Left renal cortex interstitium (tissue), 4 donors: ENCODE measurements at places on chromosomes 5 and 9.

GRCh38 chr5:107959573-107960279 is 289.0 kb upstream of the EFNA5 start:
- no peak for DNase-seq

GRCh38 chr5:937151-937924 is 44.7 kb downstream of the TRIP13 start:
- DNase-seq: no peak

DNA sequence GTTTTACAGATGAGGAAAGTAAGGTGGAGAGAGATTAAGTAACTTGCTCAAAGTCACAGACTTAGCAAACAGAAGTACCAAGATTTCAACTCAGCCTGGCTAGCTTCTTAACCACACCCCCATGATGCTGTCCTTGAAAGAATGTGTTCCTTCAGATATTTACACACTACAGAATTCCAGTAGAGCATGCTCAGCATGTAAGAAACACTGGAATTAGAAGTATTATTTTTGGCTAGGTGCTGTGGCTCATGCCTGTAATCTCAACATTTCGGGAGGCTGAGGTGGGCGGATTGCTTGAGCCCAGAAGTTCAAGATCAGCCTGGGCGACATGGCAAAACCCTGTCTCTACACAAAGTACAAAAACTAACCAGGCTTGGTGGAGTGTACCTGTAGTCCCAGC is 142.4 kb downstream of the EDIL3 start:
- DNase-seq: no peak

- DNase-seq: no peak
These were observed 192.7 kb downstream of the GNA14 start for GRCh38 chr9:77455312-77455927.

DNA sequence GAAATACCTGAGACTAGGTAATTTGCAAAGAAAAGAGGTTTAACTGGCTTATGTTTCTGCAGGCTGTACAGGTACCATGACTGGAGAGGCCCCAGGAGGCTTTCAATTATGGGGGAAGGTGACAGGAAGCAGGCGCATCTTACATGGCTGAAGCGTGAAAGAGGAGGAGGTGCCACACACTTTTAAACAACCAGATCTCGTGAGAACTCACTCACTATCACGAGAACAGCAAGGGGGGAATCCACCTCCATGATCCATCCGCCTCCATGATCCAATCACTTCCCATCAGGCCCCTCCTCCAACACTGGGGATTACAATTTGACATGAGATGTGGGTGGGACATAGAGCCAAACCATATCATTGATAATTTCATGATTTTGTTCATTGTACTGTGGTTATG is 2.5 kb upstream of the MED27 start:
- DNase-seq: no peak

GRCh38 chr5:16137177-16137576 is 42.4 kb downstream of the MARCHF11 start:
- no peak for DNase-seq

- DNase-seq: no peak
These were observed 87.2 kb downstream of the ARHGAP26 start for GRCh38 chr5:142857405-142857804.

- no peak for DNase-seq
These were observed 60.3 kb upstream of the SHB start for GRCh38 chr9:38129366-38129765.

GRCh38 chr5:121870489-121870888 is 18.8 kb downstream of the FTMT start:
- DNase-seq: peak; percentile 4

- no peak for DNase-seq
These were observed 5.9 kb upstream of the LRRC14B start for GRCh38 chr5:185095-186070.

DNA sequence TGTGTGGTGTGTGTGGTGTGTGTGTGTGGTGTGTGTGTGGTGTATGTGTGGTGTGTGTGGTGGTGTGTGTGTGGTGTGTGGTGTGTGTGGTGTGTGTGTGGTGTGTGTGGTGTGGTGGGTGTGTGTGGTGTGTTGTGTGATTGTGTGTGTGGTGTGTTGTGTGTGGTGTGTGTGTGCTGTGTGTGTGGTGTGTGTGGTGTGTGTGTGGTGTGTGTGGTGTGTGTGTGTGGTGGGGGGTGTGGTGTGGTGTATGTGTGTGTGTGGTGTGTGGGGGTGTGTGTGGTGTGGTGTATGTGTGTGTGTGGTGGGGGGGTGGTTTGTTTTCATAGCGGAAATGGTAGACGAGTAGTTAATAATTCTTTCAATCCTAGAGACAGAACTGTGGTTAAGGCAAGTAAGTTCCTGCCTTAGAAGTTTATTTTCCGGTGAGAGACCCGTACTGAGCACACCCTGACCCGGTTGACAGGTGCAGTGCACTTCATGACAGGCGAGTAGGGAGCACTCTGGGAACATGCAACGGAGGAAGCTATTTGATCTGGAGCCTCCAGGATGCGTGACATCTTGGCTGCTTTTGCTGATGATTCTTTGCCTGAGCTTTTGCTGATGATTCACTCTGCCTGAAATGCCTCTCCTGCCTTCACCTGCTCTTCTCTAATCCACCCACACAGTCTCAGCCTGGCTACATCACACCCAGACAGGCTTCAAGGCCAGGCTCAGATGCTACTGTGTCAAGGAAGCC is 21.7 kb upstream of the FAT2 start:
- no peak for DNase-seq

- DNase-seq: no peak
These were observed 129.3 kb upstream of the LPCAT1 start for GRCh38 chr5:1652873-1653697.

- DNase-seq: no peak
These were observed 41.2 kb downstream of the ANKS6 start for GRCh38 chr9:98755006-98755618.

DNA sequence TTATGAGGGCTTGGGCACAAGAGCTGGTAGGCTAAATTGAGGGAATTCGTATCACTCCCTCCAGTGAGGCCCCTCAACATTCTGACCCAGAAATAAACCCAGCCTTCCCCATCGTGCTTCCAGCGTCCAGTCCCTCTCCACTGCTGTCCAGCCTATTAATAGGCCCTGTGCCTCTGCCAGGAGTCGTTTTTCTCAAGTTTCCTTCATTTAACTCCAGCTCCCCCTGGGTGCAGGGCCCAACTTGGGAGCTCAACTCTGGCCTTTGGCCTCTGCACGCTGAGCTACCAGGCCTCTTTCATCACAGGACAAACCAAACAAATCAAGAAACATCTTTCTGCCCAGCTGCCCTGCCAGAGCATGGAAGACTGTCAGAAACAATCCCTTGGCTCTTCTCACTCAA is 10.0 kb downstream of the HBEGF start:
- no peak for DNase-seq

DNA sequence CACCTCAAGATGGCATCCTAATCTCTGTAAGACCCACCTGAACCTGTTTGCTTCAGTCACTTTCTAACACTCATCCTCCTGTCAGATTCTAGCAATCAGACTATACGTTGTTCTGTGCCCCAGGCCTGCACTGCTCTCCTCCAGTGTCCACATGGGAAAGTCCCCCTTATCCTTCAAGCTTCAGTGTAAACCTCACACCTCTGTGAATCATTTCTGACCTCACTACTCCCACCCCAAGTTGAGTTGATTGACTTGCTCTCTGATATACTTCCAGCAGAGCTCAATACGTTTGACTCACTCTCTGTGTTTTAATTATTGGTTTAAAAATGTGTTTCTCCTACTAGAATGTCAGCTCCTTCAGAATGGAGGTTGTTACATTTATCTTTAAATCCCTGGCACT is 240.2 kb downstream of the FBXL17 start:
- DNase-seq: no peak

DNA sequence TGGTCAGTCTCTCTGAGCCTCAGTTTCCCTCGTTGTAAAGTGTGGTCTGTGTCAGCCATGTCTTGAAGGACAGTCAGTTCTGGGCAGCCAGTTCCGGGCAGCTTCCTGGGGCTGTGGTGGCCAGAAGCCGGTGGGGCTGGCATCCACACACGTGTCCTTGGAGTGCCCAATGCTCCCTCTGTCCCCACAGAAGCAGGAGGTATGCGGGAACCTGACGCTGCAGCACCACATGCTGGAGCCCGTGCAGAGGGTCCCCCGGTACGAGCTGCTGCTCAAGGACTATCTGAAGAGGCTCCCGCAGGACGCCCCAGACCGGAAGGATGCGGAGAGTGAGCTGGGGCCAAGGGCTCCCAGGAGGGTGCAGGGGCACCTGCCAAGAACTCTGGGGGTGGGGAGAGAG is 48.4 kb upstream of the SUSD3 start:
- DNase-seq: no peak

DNA sequence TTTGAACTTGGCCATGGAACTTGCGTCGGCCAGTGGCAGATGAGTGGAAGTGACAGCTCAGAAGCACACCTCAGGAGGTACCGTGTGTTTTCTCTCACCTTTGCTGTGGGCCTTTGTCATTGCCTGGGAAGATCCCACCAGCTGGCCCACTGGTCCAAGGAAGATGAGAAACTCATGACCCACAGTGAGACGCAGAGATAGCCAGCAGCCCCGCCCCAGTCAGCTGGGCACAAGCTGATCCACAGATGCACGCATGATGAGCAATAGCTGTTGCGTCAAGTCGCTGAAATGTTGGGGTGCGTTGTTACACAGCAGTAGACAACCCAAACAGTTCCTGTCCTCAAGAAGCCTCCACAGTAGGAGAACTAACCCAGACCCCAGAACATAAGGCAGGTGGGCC is 30.8 kb upstream of the UNC5A start:
- no peak for DNase-seq

- no peak for DNase-seq
These were observed 16.2 kb upstream of the NDUFB6 start for GRCh38 chr9:32589083-32589723.

GRCh38 chr5:31090467-31090866 is 103.0 kb upstream of the CDH6 start:
- DNase-seq: no peak

GRCh38 chr9:86511614-86512360 is 157.6 kb upstream of the TUT7 start:
- no peak for DNase-seq

DNA sequence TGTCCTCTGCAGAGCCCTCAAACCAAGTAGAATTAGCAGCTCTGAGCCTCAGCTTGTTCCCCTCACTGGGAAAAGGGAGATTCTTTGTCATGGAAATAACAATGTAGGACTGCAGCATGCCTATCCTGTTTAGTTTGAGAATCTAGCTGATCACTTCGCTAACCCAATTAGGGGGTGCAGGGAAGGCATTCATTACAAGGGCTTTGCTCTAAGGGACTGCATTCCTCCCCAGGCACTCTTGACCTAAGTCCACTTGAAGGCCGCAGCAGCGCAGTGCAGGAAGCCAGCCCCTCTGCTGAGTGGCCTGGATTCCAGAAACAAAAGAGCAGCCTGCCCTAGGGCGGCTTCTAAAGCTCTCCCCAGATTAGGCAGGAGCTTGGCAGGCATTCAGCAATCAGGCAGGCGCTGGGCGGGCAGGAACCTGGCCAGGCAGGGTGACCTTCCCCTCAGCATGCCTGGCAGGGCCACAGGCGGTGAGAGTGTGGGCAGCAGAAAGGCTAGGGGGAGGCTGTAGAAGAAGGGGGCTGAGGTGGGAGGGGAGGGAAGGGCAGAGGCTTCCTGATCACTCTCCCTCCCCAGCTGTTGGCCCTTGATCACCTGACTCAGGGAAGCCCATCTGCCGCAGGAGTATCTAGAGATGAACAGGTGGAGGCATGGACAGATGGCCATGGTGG is 24.8 kb downstream of the CCNJL start:
- DNase-seq: no peak

GRCh38 chr5:56039985-56040384 is 45.2 kb upstream of the IL6ST start:
- no peak for DNase-seq

DNA sequence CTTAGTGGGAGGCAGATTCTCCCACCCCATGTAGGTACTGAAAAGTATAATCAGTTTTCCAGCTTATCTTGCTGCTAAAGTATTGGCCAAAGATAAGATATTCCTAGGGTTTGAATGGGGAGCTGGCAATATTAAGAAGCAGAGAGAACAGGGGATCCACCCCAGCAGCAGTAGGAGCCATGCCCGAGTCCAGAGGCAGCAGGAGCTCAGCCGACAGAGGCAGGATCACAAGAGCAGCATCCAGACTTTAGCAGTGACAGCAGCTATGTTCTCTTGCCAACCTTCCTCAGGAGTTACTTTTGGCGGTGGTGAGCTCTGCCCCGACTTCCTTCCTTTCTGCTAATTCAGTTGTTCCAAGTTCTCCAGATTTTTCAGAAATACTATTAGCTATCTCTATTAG is 224.5 kb downstream of the GADD45G start:
- DNase-seq: no peak

DNA sequence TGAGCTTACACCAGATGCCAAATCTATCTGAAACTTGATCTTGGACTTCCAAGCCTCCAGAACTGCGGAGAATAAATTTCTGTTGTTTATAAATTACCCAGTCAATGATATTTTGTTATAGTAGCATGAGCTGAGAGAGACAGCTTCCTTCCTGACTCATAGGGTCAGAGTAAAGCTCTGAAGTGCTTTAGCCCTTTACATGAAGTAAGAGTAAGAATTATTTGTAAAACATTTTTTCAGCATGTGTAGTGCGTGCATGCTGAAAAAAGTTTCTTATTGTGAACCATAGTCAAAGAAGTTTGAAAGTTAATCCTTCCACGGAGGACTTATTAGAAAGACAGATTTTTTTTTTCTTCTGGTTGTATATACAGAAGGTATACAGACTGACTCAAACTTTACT is 172.4 kb downstream of the DMRT2 start:
- no peak for DNase-seq

- DNase-seq: no peak
These were observed 173.6 kb downstream of the NR2F1-AS1 start for GRCh38 chr5:93407454-93407853.

- DNase-seq: no peak
These were observed 16.9 kb upstream of the ZNF366 start for GRCh38 chr5:72523960-72524582.

DNA sequence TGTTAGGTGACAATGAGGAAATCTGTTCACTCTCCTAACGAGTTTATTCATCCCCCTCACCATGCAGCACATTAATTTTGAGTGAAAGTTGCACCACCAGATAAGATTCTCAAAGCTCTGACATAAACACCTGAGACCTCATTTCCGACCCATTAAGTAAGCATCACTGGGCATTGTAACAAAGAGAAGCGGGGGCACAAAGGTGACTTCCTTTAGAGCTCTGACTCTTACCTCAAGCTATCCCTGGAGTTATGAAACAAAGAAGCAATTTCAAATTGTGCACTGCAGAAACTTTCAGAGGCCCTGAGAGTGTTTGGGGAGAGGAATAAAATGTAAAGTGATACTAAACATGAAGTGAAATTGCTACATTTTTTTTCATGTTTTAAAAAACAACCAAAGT is 29.5 kb downstream of the C5orf15 start:
- no peak for DNase-seq

- no peak for DNase-seq
These were observed 8.4 kb upstream of the ZNF474 start for GRCh38 chr5:122120957-122121356.

DNA sequence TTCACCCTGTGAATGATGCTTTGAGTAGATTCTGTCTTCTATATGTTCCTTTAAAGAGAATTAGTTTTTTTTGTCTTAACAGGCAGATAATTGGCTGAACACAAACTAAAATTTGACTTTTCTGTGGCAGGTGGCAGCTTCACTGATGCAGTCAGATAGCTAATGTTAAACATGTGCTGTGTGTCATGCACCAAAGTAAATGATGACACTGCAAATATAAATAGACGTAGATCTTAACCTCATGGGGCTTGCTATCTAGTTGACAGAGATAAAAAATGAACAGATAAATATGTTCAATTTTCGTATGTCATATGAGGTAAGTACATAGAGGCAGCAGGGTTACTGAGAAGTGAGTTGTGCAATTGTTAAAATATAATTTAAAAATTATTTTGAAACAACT is 82.7 kb downstream of the PARP8 start:
- no peak for DNase-seq
